ENCODE measurements at places on chromosomes 5 and 9.

GRCh38 chr5:167699432-167699831 lies 592.0 kb upstream of the WWC1 start:
- H3K4me3 ChIP-seq = no peak overlapping the region
- no peaks in the 10 kb centered on the region for H3K27me3 ChIP-seq
- H3K27ac ChIP-seq = no peak overlapping the region
- DNase-seq = no peak
- H3K36me3 ChIP-seq = no peaks in the 10 kb centered on the region

DNA sequence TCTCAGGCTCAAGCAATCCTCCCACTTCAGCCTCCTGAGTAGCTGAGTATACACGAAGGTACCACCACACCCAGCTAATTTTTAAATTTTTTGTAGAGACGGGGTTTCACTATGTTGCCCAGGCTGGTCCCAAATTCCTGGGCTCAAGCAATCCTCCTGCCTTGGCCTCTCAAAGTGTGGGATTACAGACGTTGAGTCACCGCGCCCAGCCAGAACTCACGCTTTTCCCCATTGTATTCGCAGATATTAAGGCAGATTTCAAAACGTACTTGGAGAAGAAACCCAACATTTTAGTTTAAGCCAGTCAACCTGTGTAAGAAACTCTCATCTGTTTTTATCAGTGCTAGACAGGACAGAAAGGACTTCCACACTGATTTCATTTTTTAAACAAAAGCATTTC lies 26.6 kb downstream of the COL23A1 start:
- H3K27me3 ChIP-seq = peaks cover 24% of the 10 kb centered on the region
- no peak overlapping the region for H3K4me3 ChIP-seq
- no peak overlapping the region for H3K27ac ChIP-seq
- no peaks in the 10 kb centered on the region for H3K36me3 ChIP-seq
- no peaks in the 10 kb centered on the region for H3K4me1 ChIP-seq
- DNase-seq = no peak

- H3K27ac ChIP-seq = no peak overlapping the region
- peaks cover 3% of the 10 kb centered on the region for H3K36me3 ChIP-seq
- H3K27me3 ChIP-seq = no peaks in the 10 kb centered on the region
- no peak for DNase-seq
- no peaks in the 10 kb centered on the region for H3K4me1 ChIP-seq
- no peak overlapping the region for H3K4me3 ChIP-seq
These were observed 162.7 kb upstream of the LHFPL2 start for GRCh38 chr5:78811121-78811817.

GRCh38 chr5:138353560-138354080 lies 1.1 kb downstream of the KDM3B start:
- peak overlapping the region; percentile 91 for H3K27ac ChIP-seq
- H3K4me1 ChIP-seq = peaks cover 42% of the 10 kb centered on the region
- H3K4me3 ChIP-seq = peak overlapping the region; percentile 94
- H3K36me3 ChIP-seq = peaks cover 42% of the 10 kb centered on the region

- peaks cover 4% of the 10 kb centered on the region for H3K36me3 ChIP-seq
- DNase-seq = no peak
- H3K4me1 ChIP-seq = peaks cover 41% of the 10 kb centered on the region
- H3K27ac ChIP-seq = peak overlapping the region; percentile 67
- H3K27me3 ChIP-seq = no peaks in the 10 kb centered on the region
- no peak overlapping the region for H3K4me3 ChIP-seq
These were observed 129.5 kb downstream of the RGS3 start for GRCh38 chr9:113592876-113593575.

GRCh38 chr5:114858665-114859437 lies 310.9 kb downstream of the TRIM36 start:
- H3K27me3 ChIP-seq = no peaks in the 10 kb centered on the region
- no peaks in the 10 kb centered on the region for H3K4me1 ChIP-seq
- no peak overlapping the region for H3K27ac ChIP-seq
- DNase-seq = no peak
- no peaks in the 10 kb centered on the region for H3K36me3 ChIP-seq

GRCh38 chr5:148791334-148791667 lies 35.1 kb upstream of the ADRB2 start:
- no peak overlapping the region for H3K27ac ChIP-seq
- H3K36me3 ChIP-seq = no peaks in the 10 kb centered on the region

GRCh38 chr9:91676046-91676445 lies 252.4 kb upstream of the NFIL3 start:
- no peak for DNase-seq
- H3K4me3 ChIP-seq = no peak overlapping the region
- no peaks in the 10 kb centered on the region for H3K4me1 ChIP-seq
- H3K36me3 ChIP-seq = no peaks in the 10 kb centered on the region
- no peak overlapping the region for H3K27ac ChIP-seq

DNA sequence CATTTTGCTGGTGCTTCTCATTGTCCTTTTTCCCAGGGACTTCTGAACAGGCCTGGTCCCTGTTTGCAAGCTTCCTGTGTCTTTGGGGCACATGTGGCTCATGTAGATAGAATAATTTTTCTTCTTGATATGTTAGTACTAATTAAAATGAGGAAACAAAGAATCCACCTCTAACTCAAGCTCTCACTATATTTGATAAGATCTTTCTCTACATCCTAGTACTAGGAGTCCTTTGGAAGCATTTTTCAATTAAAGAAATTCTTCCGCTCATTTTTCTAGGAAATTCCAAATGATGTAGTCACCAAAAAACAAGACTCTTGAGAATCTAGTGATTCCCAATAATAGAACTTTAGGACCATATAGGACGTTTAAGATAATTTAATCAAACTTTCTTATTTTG lies 165.3 kb downstream of the SEC61B start:
- no peaks in the 10 kb centered on the region for H3K4me1 ChIP-seq
- H3K4me3 ChIP-seq = no peak overlapping the region
- no peak for DNase-seq

DNA sequence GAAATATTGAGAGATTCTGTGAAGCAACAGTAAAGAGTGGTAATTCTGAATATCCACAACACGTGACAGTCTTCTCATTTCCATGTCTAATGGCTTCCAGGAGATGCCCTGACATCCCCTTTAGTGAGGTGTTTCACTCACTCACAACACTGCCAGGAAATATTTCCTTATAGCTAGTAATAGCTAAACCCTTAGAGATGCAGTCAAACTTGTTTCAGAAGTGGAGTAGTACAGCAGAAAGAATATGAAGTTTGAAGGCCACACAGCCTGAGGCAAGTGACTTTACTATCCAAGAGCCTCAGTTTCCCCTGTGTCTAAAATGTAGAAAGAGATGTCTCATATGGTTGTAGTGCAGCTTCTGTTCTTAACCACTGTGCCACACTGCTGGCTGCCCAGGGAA lies 139.2 kb downstream of the CDK5RAP2 start:
- DNase-seq = no peak
- H3K27me3 ChIP-seq = no peaks in the 10 kb centered on the region
- no peak overlapping the region for H3K27ac ChIP-seq
- peaks cover 40% of the 10 kb centered on the region for H3K4me1 ChIP-seq
- peaks cover 64% of the 10 kb centered on the region for H3K36me3 ChIP-seq
- no peak overlapping the region for H3K4me3 ChIP-seq

Measured in activated CD4-positive, alpha-beta memory T cell treated with anti-CD3 and anti-CD28 coated beads, Interleukin-2, amount 10 ng/mL, durations not matched to agents 7 days and 5 days (primary cell).